ENCODE measurements at places on chromosomes 7 and 10.
A peak's percentile ranks its signal among the peaks of the same experiment; 100 is the strongest.

DNA sequence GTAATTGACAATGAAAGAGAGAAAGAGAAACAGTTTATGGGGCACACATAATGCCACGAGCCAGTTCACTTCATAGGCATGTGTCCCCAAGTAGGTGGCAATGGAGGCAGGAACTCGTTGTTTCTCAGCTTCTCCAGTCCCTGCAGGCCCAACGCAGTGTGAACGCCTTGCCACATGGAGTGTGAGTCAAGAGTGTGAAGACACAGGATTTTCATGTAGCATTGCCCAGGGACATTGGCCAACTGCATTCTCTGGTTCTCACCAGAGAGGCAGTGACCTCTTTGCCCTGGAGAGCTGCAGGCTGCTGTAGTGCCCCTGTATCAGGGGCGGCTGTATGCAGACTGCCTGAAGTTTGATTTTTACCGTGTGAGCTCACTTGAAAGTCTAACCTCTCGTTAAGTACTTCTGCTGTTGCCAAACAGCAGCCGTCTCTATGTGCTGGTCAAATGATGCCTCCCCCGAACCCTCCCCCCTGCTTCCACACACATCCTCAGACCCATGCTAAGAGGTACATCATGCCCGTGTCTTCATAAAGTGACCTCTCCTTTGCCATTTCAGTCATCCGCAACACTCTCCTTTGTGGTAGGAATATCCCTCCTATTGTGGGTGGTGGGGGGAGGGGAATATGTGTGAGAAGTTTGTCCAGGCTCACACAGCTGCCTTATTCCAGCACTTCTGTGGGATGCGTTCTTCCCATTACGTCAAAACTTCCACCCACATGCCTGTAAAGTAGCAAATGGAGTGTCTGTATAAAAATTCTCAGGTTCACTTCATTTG, 12.7 kb downstream of the LRRC18 start:
- DNase-seq, result no peak
- no peaks in the 10 kb centered on the region for H3K4me1 ChIP-seq
- H3K27me3 ChIP-seq, result no peaks in the 10 kb centered on the region

DNA sequence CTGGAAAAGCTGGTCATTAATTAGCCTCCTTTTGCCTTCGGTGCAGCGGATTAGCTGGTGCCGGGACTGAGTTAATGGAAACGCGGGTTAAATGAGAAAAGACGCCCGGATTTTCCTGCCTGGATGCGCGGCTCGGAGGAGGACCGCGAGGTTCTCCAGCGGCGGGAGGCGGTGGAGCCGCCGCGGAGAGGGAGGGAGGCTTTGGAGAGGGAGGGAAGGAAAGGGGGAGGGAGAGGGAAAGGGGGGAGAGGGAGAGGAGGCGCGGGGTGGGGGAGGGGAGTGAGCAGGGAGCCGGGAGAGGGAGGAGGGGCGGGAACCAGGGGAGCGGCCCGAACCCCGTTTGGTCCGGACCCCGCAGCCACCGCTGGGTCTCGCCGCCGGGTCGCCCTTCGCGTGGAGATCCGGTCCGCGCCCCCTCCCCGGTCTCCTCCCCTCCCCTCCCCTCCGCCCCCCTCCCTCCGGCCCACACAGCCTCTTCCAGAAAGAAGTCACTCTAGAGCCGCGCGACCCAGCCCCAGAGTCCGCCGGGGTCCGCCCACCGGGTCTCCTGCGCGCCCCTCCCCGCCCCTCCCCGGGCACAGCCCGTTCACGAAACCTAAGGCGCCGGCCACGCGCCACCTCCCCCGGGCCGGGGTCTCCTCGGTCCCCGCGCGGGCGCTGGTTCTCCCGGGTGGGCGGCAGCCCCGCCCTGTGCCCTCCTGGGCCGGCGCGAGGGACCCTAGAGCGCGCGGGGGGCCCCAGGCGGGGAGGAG, 347.5 kb downstream of the DNAJB6 start:
- DNase-seq, result no peak
- H3K4me1 ChIP-seq, result no peaks in the 10 kb centered on the region
- H3K36me3 ChIP-seq, result no peaks in the 10 kb centered on the region
- H3K27me3 ChIP-seq, result peaks cover 76% of the 10 kb centered on the region

- H3K36me3 ChIP-seq, result no peaks in the 10 kb centered on the region
- no peak for DNase-seq
- peak overlapping the region; percentile 58 for H3K4me3 ChIP-seq
- H3K27ac ChIP-seq, result no peak overlapping the region
These were observed 584 bp upstream of the RUNDC3B start for GRCh38 chr7:87627634-87627994.

GRCh38 chr10:7075110-7075509, 335.7 kb downstream of the SFMBT2 start:
- no peaks in the 10 kb centered on the region for H3K27me3 ChIP-seq
- no peaks in the 10 kb centered on the region for H3K4me1 ChIP-seq
- no peaks in the 10 kb centered on the region for H3K36me3 ChIP-seq
- no peak for DNase-seq

- H3K36me3 ChIP-seq, result no peaks in the 10 kb centered on the region
- H3K4me3 ChIP-seq, result no peak overlapping the region
- DNase-seq, result no peak
- no peak overlapping the region for H3K27ac ChIP-seq
These were observed 2.7 kb upstream of the PGAM2 start for GRCh38 chr7:44068054-44068453.

GRCh38 chr7:80458822-80459725, 52.8 kb downstream of the GNAT3 start:
- DNase-seq, result no peak
- no peaks in the 10 kb centered on the region for H3K4me1 ChIP-seq
- no peak overlapping the region for H3K4me3 ChIP-seq
- no peaks in the 10 kb centered on the region for H3K36me3 ChIP-seq

DNA sequence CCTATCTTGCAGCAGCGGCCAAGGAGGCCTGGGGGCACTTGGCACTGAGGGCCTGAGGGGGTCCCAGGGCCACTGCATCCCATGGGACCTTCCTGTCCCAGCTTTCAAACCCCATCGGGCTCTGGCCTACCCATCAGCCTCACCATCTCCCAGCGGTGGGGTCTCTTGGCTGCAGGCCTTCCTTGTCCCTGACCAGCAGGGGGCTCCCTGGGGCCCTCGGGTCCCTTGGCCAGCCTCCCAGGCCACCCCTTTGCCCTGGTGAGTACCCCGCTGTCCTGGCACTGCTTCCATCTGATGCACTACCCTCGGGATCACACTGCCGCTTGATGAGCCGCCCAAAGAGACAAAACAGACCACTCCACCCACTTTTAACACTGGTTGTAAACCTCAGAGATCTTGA, 43.5 kb downstream of the YKT6 start:
- no peak for DNase-seq
- H3K4me3 ChIP-seq, result no peak overlapping the region
- no peaks in the 10 kb centered on the region for H3K36me3 ChIP-seq
- H3K27ac ChIP-seq, result no peak overlapping the region
- H3K4me1 ChIP-seq, result no peaks in the 10 kb centered on the region

- peaks cover 4% of the 10 kb centered on the region for H3K4me1 ChIP-seq
- no peak for DNase-seq
- no peaks in the 10 kb centered on the region for H3K36me3 ChIP-seq
- no peak overlapping the region for H3K27ac ChIP-seq
These were observed 47.7 kb downstream of the CDK6 start for GRCh38 chr7:92788559-92789183.

DNA sequence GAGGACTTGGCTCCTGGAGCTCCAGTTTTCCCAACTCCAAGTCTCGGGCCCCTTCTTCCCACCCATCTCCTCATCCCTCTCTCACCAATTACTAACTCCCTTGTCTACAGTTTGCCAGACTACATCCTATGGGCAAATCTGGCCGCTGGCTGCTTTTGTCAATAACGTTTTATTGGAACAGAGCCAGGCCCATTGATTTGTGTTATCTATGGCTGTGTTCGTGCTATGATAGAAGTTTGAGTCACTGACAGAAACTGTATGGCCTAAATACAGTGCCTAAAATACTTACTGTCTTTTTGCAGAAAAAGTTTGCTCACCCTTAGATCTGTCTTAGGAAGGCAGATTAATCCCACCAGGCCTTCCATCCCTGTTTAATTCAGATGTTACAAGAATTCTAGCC, 71.3 kb downstream of the PIP4K2A start:
- H3K36me3 ChIP-seq, result no peaks in the 10 kb centered on the region
- no peak for DNase-seq
- H3K27ac ChIP-seq, result no peak overlapping the region
- H3K4me1 ChIP-seq, result no peaks in the 10 kb centered on the region
- no peak overlapping the region for H3K4me3 ChIP-seq

GRCh38 chr7:148878317-148878716, 5.8 kb downstream of the EZH2 start:
- no peaks in the 10 kb centered on the region for H3K4me1 ChIP-seq
- no peak for DNase-seq
- H3K4me3 ChIP-seq, result no peak overlapping the region
- no peak overlapping the region for H3K27ac ChIP-seq

GRCh38 chr7:120654241-120654640, 203.7 kb downstream of the TSPAN12 start:
- H3K27ac ChIP-seq, result no peak overlapping the region
- H3K36me3 ChIP-seq, result no peaks in the 10 kb centered on the region
- no peaks in the 10 kb centered on the region for H3K4me1 ChIP-seq
- no peak for DNase-seq

DNA sequence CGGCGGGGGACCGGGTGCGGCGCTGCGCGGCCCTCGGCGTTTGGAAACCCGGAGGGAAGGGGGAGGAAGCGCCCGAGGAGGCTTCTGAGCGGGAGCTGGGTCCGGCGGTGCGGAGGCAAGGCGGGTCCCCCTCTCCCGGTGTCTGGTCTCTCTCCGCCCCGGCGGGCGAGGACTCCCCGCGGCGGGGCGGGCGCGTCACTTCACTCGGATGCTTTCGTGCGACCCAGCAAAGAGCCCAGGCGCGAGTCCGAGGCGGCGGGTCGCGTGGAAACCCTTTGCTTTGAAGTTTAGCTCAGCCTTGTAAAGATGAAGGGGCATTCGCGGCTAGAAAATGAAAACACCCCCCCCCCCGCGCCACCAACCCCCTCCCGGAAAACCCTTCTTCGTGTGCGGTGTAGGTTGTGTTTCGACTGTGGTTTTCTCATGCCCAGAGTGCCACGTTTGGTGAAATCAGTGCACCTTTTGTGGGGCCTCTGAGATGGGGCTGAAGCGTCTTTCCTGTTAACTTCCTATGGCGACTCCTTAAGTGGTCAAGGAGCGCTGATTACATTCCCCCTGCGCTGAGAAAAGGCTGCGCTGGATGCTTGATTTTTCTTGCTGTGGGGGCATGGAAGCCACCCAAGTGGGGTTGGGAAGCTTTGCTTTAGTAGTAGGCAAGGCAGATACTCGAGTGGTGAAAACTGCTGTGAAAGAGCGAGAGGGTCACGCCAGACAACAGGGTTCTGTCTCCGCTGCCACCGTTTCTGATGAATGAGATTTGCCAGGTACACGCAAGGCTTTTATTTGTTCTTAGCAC, 876 bp downstream of the GNAI1 start:
- H3K36me3 ChIP-seq, result no peaks in the 10 kb centered on the region
- H3K27ac ChIP-seq, result peak overlapping the region; percentile 89
- H3K4me3 ChIP-seq, result peak overlapping the region; percentile 82
- DNase-seq, result no peak
- H3K27me3 ChIP-seq, result no peaks in the 10 kb centered on the region

DNA sequence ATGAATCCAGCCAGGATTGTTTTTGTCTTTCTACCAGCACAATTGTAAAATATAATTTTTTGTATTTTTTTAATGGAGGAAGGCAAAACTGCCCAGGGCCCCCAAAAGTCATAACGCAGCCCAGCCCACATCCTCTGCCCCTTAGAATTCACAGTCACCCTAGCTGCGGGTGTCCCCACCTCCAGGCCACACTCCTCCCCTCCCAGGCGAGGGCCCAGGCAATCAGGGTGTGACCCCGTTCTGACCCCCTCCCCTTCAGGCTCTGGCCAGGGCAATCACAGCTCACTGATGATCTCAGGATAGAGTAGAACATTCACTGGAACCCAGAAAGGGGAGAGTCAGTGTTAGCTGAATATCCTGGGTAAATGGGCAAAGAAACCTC, 92.0 kb upstream of the MACROH2A2 start:
- no peak overlapping the region for H3K4me3 ChIP-seq
- H3K27ac ChIP-seq, result no peak overlapping the region
- no peaks in the 10 kb centered on the region for H3K27me3 ChIP-seq
- H3K4me1 ChIP-seq, result no peaks in the 10 kb centered on the region

DNA sequence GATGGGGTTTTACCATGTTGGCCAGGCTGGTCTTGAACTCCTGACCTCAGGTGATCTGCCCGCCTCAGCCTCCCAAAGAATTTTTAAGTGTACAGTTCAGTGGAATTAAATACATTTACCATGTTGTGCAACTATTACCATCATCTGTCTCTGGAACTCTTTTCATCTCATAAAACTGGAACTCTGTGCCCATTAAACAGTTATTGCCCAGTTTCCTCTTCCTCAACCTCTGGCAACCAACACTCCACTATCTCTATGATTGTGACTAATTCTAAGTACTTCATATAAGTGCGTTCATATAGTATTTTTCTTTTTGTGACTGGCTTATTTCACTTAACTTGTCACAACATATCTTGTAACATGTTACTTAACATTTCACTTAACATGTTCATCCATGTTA, 41.3 kb upstream of the ATXN7L1 start:
- H3K27ac ChIP-seq, result no peak overlapping the region
- no peaks in the 10 kb centered on the region for H3K36me3 ChIP-seq

DNA sequence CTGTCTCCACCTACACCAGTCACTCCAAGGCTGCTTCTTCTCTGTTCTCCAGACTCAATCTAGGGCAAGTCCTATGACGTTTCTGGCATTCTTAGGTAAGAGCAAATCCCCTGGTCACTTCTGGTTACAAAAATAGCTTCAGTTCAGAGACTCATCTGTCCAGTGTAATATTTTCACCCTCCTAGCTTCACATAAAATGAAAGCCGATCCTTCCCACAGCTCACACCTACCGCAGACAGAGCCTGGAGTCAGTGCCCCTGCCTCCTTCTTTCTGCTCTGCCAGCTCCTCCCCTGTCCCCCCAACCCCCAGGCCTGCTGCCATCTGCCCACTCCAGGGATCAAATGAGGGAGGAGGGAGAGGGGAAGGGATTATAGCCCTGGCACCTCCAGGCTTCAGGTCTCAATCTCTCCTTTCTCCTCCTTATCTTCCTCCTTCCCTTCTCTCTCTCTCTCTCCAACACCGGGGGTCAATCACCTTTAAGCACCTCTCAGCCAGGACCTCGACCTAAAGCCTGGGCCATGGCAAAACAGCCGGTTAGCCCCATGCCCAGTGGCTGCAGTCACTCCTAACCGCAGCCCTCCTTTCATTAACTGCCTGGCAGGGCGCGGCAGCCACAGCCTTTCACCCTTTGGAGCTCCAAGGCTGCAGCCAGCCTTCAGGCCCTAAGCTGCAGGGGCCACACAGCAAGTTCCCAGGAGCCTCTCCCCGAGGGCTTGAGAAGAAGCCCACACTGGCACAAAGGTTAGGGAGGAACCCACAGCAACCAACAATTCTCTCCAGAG, 292.6 kb upstream of the MGMT start:
- H3K36me3 ChIP-seq, result no peaks in the 10 kb centered on the region
- no peaks in the 10 kb centered on the region for H3K4me1 ChIP-seq
- DNase-seq, result no peak
- H3K4me3 ChIP-seq, result no peak overlapping the region
- peaks cover 3% of the 10 kb centered on the region for H3K27me3 ChIP-seq

DNA sequence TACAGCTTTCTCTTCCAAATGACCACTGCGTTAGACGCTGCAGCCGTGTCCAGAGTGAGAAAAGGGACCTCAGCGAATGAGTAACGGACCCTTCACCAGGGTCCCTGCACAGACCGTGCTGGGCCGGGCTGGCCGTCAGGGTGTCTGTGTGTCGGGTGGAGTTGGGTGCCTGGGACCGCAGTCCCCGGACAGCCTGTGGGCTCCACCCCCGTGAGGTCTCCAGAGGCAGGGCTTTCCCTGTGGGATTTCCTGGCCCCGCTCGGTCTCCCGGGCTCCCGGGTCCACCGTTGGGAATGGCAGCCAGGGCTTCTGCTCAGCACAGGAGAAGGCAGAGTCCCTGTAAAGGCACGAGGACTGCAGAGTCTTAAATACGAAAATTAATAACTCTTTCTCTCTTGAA, 509.7 kb downstream of the TCERG1L start:
- peaks cover 22% of the 10 kb centered on the region for H3K27me3 ChIP-seq
- H3K4me1 ChIP-seq, result no peaks in the 10 kb centered on the region
- H3K4me3 ChIP-seq, result no peak overlapping the region
- DNase-seq, result no peak
- H3K36me3 ChIP-seq, result no peaks in the 10 kb centered on the region
